ENCODE measurements at places on chromosomes 3 and 15.
A peak's percentile ranks its signal among the peaks of the same experiment; 100 is the strongest.

- DNase-seq = no peak
These were observed 87.0 kb downstream of the SMAD3 start for GRCh38 chr15:67152429-67152828.

GRCh38 chr3:128575777-128576176 lies 74.8 kb downstream of the RPN1 start:
- DNase-seq = no peak

DNA sequence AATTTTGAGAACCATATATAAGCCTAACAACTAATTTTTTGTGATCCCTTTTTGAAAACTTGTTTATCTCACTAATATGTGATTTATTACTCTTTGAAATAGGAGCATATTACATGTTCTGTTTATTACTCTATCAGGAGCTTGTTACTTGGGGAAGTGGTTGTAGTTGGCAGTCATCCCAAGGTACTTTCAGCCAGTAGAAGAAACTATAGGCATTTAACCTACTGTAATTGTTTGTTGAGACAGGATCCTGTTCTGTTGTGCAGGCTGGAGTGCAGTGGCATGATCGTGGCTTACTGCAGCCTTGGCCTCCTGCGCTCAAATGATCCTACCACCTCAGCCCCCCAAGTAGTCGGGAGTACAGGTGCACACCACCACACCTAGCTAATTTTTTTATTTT lies 195.6 kb downstream of the TCF12 start:
- DNase-seq = no peak

- DNase-seq = no peak
These were observed 134.8 kb downstream of the AKAP13 start for GRCh38 chr15:85515212-85515611.

DNA sequence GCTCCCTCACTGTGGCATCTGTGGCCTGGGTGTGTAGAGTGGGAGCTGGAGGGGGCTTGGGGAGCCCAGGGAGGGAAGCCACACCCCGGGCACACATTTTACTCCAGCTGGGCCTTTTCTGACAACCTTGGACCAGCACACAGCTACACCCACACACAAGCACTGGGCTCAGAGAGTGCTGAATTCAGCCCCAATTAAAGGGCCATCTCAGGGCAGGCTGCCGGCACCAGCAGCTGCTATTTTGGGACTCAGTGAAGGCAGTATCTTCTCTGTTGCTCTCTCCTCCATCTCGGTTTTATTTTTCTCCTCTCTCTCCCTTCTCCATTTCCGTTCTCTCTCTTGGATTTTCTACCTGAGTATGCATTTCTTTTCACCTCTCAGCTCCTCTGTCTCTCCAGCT lies 19.1 kb upstream of the TBC1D21 start:
- peak; percentile 7 for DNase-seq

GRCh38 chr3:127565711-127566110 lies 24.8 kb downstream of the TPRA1 start:
- DNase-seq = no peak

- no peak for DNase-seq
These were observed 36.2 kb downstream of the ZPLD1 start for GRCh38 chr3:102471001-102471400.

DNA sequence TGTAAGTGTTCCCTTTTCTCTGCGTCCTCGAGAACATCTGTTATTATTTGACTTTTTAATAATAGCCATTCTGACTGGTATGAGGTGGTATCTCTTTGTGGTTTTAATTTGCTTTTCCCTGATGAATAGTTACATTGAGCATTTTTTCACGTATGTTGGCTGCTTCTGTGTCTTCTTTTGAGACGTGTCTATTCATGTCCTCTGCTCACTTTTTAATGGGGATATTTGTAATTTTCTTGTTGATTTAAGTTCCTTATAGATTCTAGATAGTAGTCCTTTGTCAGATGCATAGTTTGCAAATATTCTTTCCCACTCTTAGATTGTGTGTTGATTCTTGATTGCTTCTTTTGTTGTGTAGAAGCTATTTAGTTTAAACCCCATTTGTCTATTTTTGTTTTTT lies 179.2 kb downstream of the DOCK3 start:
- DNase-seq = no peak

GRCh38 chr3:32410367-32411246 lies 19.0 kb downstream of the CMTM7 start:
- no peak for DNase-seq

- no peak for DNase-seq
These were observed 31.3 kb upstream of the BFSP2 start for GRCh38 chr3:133368371-133369067.

GRCh38 chr15:56208185-56208584 lies 35.5 kb downstream of the RFX7 start:
- no peak for DNase-seq

DNA sequence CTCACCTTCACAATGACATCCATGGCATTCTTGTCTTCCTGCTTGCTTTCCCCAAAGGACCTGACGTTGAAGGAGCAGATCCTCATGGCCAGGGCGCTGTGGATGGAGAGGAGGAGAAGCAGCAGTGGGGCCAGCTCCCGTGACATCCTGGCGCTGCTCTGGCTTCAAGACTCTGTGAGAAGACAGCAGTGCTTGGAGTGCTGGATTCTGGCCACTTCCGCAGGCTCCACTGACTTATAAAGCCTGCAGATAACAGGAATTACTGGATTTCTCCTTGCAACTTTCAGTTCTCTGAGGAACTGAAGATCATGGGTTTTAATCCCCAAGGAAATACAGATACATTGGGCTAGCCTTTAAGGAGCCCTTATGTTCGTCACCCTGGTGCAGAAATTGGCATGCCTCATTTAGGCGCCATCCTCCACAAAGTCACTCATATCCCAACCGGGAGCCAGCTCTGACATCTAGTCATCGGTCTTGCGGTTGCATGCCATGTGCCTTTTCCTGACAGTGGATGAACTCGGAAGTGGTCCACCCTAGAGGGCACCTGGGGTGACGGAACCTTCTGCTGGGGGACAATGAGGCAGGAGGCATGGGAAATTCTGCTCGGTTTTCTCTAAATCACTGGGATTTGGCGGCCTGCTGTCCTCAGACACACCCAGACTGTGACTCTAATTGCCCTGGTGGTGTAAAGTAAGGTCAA lies at the start of gene DNASE1L3:
DNASE1L3 (minus strand) TSS at position 212 of the 700 bp plus-strand sequence; CDS start at position 146, 66 bp downstream.
- no peak for DNase-seq

DNA sequence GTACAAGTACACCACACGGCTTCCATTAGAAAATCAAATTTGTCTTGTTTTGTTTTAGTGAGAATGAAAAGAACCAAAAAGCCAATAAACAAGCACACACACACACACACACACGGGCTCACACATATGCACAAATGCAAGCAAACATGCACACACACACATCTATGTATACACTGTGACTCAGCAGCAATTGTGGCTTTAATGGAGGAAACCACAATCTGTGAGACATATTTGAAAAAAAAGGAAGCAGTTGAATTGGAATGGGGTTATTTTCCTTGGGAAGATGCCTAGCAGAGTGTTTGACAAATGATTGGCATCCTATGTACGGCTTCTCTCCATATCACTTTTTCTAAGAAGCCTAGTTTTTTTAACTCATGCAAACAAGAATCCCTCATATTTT lies 201.1 kb upstream of the ARRDC4 start:
- DNase-seq = no peak

DNA sequence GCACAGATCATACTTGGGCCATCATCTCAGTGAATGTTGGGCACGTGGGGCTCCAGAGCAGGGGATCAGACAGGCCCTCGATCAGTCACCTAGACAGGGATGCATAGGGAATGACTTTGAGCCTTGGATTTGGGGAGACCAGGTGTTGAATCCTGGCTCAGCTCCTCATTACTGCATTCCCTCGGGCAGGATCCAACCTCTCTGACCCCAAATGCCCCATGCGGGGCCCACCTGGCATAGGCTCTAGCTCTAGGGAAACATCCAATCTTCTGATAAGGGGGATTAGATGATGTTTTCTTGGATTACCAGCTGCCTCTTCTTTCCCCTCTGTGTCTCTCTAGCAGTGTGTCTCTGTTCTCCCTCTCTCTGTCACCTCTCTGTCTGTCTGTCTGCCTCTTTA lies 22.7 kb downstream of the LOXL1 start:
- no peak for DNase-seq

DNA sequence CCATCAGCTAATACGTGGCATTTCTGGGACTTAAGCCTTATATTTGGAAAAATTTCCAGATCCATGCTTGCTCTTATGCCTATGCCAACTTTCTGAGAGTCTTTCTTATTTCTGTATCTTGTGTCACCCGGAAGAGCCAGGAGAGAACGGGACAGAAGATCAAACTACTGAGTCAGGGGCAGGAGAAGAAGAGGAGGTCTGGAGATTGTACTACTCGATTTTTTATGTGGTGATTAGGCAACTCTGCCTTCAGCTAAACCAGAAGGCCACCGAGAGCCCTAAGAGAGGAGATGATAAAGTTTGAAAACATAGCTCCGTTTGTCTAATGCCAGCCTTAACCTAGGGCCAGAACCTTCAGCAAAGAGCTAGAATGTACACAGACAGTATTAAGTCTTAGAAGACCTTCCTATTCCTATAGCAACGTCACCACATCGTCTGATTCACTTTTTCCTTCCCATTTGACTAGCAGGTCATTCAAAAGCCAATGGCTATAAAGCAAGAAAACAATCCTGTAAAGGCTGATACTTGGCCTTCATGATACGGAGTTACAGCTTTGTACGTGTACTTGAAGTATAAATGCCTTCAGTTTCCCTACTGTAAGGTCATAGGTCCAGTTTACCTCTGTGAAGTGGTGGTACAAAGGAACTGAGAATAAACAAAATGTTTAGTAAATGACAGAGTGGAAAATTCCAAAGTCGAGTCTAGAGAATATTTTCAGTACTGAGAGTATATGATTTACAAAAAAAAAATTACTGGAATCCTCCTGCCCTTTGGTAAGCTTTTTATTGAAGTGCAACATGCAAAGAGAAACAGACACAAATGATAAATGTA lies 96.1 kb upstream of the ICE2 start:
- DNase-seq = no peak

DNA sequence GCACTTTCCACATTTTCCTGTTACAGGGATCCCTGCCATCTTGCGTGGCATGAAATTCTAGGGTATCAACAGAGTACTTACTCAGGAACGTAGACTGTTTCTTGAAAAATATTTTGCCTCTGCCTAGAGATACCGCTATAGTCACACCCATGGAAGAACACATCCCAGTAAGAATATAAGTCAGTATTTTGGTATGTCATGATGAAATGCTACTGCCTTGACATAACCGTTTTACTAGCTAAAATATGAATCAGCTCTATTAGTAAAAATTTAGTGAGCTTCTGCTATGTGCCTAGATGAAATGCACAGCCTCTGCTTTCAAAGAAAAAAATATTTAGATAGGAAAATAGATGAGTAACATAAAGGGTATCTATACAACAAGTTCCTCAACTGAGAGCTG lies 276.4 kb downstream of the TBC1D5 start:
- no peak for DNase-seq
